CD4-positive, alpha-beta T cell treated with Interleukin-6 for 4 hours (primary cell): ENCODE measurements at places on chromosomes 1 and 21.

- DNase-seq, result no peak
Measured at GRCh38 chr1:198495631-198496030, 44.8 kb downstream of the ATP6V1G3 start.

- no peak for DNase-seq
Measured at GRCh38 chr1:47023268-47024140, at the start of gene CYP4X1. Gene CYP4X1, plus strand, starts transcription at chr1:47023669. Its CDS starts 149 bp downstream, at chr1:47023818.

GRCh38 chr1:19835578-19835977, 20.5 kb upstream of the RNF186 start:
- DNase-seq, result no peak

GRCh38 chr21:42032968-42033367, 22.8 kb upstream of the ZBTB21 start:
- no peak for DNase-seq

- no peak for DNase-seq
Measured at GRCh38 chr1:159144571-159144970, 26.8 kb upstream of the CADM3 start.

GRCh38 chr1:111030590-111030989, 66.9 kb upstream of the LRIF1 start:
- DNase-seq, result peak; percentile 68

GRCh38 chr21:18477043-18477442, 73.5 kb upstream of the TMPRSS15 start:
- DNase-seq, result no peak

GRCh38 chr1:168834225-168834872, 105.3 kb upstream of the DPT start:
- DNase-seq, result no peak

GRCh38 chr21:18951271-18952038, 547.9 kb upstream of the TMPRSS15 start:
- DNase-seq, result no peak

DNA sequence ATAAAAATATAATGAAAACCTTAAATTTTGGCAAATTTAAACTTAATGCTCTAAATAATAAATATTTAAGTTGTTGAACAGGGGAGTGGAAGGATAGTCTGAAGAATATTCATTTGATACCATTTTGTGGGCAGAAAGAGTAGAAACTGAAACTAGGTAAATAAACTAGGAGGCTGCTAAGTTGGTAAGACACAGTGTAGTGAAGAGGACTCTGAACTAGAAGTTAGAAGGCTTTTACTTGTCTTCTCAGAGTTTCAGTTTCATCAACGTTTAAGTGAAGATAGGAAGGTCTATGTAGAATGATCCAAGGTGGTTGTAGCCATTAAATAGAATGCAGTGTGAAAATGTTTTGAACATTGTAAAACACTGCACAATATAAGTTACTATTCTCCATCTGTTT, 516.9 kb downstream of the AMY1C start:
- DNase-seq, result no peak

- DNase-seq, result no peak
Measured at GRCh38 chr21:23861911-23862504, 1745.3 kb downstream of the MRPL39 start.

- no peak for DNase-seq
Measured at GRCh38 chr1:24105368-24106160, 6.4 kb downstream of the MYOM3 start.

- DNase-seq, result no peak
Measured at GRCh38 chr1:207822124-207822601, 70.3 kb downstream of the CD46 start.

- DNase-seq, result no peak
Measured at GRCh38 chr1:12316331-12316730, 86.5 kb downstream of the VPS13D start.

- DNase-seq, result no peak
Measured at GRCh38 chr1:53641481-53642214, 97.3 kb downstream of the GLIS1 start.

GRCh38 chr1:59997479-59998115, 71.0 kb upstream of the CYP2J2 start:
- DNase-seq, result no peak

GRCh38 chr1:912740-913301, 10.9 kb upstream of the SAMD11 start:
- DNase-seq, result no peak

GRCh38 chr1:24139841-24140425, 3.0 kb downstream of the IL22RA1 start:
- DNase-seq, result no peak

DNA sequence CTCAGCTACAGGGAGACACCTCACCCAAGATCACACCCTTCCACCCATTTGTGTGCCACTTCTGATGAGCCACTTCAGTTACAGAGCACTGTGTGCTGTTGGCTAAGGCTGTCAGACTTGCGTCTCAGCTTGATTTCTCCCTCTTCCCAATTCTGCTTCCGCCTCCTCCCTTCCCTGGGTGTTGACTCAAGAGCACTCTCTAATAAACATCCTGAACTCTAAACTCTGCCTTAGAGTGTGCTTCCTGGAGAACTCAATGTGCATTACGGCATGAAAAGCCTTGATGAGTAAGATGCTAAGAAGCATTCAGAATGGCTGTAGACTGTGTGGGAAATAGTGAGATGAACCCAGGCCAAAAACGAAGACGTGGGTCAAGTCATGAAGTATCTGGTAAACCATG, 54.9 kb upstream of the S1PR1 start:
- no peak for DNase-seq

DNA sequence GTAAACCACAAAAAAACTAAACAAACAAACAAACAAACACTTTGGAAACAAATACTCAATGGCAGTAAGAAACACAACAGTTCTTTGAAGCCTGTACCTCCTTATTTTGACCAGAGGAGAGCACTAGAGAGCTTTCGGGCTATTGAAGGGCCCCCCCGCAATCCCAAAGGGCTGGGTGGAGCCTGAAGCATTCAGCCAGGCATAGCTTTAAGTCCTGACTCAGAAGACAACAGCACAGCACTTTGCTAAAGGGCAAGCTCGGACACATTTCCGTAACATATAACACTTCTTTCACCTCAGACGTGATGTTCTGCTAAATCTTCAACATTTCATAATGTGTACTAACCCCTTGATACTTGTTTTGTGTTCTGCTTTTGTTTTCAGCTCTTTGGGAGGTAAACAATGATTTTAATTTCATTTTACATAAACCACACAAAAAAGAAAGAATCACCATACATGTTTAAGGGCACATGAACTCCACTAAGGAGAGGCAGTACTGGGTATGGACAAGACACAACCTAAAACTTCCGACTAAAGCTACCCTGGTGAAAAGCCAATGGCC, 9.7 kb upstream of the SHCBP1L start:
- DNase-seq, result peak; percentile 24

DNA sequence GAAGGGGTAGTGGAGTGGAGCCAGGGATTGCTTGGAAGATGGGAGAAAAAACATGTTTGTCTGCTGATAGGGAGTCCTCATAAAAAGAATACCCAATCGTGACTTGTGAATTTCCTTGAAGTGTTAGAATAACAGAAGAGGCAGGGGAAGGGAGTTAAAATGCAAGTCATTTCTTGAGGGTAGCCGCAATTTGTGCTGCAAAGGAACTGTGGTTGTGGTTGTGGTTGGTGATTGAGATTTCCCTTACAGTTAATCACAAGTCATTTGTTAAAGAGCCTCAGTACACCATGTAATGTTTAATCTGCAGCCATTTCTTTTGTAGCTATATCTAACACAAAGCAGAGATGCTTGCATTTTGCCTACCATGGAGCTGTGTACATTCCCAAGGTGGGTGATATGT, 38.5 kb upstream of the EGLN1 start:
- peak; percentile 36 for DNase-seq

DNA sequence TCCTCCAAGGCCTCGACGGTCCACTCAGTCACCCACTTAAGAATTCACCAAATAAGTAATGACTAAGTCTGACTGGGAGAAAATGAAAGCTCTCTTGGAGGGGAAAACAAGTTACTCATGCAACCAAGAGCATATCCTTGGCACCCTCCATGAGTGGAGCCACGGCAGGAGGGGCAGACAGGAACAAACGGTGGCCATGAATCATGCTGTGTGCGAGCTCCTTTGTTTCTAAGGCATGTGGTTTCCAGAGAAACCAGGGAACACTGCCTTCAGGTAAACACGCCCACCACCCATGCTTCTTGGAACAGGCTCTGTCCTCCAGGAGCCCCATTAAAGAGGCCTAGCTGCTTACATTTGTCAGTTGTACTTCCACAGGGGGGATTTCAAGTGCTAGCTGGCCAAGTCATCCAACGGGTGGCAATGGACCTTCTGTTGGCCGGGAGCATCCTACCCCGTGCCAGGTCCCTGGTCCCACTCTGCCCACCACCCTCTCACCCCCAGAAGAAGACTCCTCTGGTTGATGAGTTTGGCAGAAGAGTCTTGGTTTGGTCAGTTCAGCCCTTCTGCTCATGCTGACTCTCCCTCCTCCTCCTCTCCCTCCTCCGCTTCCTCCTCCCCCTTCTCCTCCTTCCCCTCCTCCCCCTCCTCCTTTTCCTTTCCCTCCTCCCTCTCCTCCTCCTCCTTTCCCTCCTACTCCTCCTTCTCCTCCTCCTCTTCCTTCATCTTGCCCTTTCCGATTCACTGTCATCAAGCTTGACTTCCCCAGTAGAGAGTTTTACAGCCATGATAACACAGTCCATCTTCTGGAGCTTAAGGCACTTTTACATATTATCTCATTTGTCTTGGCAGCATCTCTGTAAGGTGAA, 107.6 kb downstream of the CCDC185 start:
- peak; percentile 19 for DNase-seq

DNA sequence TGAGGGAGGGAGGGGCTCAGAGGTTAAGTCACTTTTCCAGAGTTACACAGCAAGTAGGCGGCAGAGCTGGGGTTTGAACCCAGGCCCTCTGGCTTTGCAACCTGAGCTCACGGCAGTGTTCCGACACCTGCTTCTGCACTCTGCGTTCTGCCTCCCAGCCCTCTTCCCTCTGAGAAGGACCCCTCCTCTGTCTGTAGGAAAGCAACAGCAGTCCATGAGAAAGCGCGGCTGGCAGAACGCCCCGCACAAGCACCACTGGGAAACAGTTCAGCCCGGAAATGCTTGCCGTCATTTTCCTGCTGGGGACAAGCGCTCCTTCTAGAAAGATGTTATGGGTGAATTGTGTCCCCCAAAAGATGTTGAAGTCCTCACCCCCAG, 241.1 kb downstream of the NPHP4 start:
- no peak for DNase-seq

DNA sequence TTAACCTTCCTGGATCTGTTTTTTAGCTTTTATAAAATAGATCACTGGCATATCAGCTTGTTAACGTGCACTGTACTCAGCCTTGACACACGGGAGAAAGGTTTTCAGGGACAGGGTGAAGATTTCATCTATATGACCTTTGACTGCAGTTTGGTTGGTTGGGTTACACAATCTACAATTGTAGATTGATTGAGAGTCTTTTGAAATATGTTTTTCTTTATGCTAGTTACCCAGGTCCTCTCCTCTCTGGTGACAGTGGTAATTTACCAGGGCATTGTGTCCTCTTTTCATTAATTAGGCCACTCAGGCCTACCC, 48.8 kb downstream of the DDR2 start:
- DNase-seq, result no peak

GRCh38 chr1:74468982-74469603, 43.3 kb downstream of the LRRC53 start:
- DNase-seq, result no peak

DNA sequence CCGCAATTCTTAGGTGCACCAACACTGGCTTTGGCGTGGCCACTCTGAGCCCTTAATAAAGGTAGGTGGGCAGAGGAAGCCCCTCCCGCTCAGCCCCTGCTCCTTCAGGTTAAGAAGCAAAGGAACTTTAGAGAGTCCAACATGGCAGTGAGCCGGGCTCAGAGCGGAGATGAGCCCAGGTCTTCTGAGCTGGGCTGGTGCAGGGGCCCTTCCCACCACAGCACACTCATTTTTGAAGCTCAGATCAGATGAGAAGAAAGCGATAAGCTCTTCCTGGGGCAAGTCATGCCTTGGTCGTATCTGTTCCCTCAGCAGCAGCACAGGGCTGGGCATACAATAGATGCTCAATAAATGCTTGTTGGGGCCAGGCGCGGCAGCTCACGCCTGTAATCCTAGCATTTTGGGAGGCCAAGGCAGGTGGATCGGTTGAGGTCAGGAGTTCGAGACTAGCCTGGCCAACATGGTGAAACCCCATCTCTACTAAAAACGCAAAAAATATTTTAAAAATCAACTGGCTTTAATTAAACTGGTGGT, 51.1 kb upstream of the TARDBP start:
- no peak for DNase-seq

DNA sequence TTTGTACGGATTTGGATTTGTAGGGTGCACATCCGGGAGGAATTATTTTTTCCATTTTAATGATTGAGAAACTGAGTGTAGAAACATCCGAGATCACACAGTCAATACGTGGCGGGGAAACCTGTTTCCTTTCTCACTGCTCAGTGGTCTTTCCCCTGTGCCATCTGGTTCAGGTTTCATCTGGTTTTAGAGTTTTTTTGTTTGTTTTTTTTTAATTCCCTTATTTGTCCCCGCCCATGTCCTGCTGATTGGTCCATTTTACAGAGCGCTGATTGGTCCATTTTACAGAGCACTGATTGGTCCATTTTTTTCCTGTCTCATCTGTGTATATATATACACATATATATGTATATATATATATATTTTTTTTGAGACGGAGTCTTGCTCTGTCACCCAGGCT, 6.0 kb downstream of the TRPM2 start:
- no peak for DNase-seq

DNA sequence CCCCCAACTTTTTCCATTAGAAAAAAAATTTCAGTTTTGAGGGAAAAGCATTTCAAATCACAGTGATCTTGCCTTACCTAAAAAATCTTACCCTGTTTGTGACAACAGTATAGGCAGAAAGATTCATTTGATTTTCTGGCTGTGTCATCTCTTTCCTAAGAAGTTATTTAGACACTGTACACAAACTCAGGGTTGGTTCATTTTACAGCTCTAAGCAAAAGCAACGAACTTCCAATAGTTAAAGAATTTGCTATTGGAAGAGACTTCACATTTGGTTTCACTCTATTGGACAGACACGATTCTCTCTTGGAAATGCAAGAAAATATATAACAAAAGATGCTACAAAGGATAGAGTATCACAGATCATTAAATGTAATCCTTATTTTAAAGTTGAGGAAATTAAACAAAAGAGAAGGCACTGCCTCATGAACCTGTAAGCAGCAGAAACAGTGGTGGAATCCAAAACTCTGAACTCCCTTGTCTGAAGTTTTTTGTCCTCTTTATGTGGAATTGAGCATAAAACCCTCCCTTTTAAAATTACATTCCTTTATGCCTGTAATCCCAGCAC, 20.8 kb downstream of the EYA3 start:
- no peak for DNase-seq

GRCh38 chr1:68141071-68142021, 90.9 kb upstream of the DIRAS3 start:
- DNase-seq, result no peak

DNA sequence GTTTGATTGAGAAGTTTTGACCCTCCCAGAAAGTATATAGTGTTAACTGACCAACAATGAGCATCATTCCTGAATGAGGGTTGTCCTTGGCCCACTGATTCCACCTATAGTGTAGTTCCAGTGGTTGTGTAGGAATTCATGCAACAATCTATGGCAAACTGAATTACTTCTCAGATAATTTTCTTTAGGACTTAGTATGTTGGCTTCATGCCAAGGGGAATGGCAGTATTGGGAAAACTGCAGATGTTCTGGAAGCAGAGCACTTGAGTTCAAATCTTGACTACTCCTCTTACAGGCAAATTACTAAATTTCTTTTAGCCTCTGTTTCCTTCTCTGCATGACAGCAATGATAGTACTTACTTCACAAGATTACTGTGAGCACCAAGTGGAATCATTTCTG, 65.8 kb downstream of the LRIG2 start:
- no peak for DNase-seq
